ENCODE measurements at places on chromosomes 6 and 20.

DNA sequence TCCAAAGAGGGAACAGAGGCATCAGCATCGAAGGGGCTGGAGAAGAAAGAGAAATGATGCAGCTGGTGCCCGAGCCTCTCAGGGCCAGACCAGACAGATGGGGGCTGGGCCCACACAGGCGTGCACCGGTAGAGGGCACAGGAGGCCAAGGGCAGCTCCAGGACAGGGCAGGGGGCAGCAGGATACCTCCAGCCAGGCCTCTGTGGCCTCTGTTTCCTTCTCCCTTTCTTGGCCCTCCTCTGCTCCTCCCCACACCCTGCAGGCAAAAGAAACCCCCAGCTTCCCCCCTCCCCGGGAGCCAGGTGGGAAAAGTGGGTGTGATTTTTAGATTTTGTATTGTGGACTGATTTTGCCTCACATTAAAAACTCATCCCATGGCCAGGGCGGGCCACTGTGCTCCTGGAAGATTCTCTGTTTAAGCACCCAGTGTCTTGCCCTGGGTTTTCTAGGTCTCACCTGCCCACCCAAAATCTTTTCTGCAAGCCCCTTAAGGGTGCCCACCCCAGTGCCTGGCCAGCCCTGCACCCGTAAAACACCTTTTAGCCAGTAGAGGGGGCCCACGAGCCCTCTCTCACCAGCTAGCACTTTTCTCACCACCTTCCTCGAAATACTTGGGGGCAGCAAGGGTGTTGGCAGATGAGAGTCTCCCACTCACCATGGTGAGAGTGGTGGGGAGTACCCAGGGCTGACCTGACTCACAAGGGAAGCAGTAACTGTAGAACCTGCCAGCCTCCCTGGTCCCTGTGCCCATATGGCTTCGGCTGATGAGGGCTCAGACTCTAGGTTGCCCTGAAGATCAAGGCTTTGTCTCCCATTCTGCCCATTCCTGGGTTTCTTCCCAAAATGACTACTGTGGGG, 35.7 kb upstream of the ID1 start:
- DNase-seq = peak; percentile 57

DNA sequence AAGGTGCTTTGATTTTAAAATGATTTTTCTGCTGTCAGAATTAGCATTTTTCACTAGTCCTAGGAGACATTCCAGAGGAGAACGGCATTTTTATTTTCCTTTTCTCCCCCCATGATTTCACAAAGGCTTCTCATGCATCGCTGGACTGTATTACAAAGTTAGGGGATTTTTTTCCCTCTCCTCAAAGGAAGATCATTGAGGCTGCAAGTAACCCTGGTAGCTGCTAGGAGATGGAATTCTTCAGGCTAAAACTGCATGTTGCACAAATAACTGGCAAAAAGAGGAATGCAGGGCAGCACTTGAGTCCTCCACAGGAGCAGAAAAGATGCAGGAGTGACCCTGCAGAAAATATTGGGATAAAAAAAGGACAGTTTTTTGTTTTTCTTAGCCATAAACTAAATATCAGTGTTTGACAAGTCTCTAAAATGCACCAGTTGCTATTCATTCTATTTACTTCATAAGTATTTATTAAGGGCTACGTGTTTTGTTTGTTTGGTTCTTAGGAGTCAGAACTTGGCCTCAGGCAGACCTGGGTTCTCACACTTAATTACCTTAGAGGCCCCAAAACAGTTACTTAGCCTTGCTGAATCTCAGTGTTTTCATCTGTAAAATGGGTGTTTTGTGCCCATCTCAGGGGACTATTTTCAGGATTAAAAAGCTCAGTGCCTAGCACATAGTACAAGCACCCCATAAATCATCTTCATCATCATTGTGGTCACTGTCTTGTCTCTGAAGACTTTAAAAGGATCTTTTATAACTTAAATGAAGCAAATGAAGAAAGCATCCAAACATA, 144.5 kb upstream of the ID4 start:
- DNase-seq = peak; percentile 18

GRCh38 chr6:7978736-7979135, 68.1 kb upstream of the TXNDC5 start:
- DNase-seq = no peak

DNA sequence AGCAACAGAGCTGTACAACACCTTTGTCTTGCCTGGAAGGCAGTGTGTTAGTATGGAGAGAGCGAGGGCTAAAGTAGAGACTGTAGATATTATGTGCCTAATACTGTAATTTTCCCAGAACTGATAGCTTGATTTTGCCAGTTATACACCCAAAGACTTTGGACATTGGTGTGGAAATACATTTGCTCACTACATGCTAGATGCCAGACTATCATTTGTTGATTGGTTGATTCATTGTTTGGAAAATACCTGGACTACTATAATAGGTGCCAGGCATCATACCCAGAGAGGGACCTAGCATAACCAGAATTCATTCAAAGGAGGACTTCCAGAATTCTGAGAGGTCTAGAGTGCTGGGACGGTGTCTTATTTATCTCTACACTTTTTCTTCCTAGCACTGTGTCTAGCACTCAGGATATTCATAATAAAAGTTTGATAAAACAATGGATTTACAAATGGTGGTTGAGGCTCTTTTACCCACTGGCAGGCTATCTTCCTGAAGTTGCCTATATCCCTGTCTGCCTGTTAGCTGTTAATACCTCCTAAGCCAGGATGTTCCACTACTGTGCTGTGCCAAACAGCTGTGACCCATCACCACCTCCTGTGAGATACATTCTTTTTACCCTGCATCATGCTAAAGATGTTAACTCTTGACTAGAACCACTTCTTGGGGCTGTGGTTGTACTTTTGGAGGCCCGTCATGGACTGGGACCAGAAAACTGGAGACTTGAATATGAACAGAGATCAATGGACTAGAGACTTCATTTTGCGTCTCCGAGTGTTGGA, 72.2 kb upstream of the FUCA2 start:
- DNase-seq = no peak

GRCh38 chr20:25223765-25224720, 23.8 kb upstream of the PYGB start:
- no peak for DNase-seq

DNA sequence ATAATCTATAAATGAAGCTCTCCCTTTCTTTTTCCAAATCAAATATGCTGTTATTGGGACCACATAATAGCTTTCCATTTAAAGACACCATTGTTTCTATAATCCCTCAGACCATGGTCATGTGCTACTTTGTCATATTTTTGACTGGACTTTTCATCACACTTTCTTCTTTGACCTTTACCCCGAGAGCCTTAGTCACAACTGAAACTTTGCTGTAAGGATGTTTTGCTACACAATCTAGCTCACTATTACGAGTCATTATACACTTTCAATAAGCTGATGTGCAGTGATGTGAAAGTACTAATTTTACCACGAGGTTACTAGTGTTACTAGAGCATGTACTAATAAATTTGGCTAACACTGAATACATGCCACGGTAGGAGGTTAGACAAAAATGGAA, 367.2 kb upstream of the RUNX2 start:
- no peak for DNase-seq

GRCh38 chr6:80185492-80185891, 79.0 kb downstream of the BCKDHB start:
- DNase-seq = no peak

GRCh38 chr20:17643531-17644188, 38.4 kb downstream of the RRBP1 start:
- no peak for DNase-seq

GRCh38 chr6:38364775-38365174, 275.0 kb downstream of the BTBD9 start:
- DNase-seq = no peak

- no peak for DNase-seq
Measured at GRCh38 chr6:79034865-79035264, 43.2 kb downstream of the PHIP start.

- no peak for DNase-seq
Measured at GRCh38 chr6:159880412-159880975, 10.3 kb upstream of the MAS1 start.

GRCh38 chr6:3623451-3624249, 127.9 kb downstream of the PXDC1 start:
- no peak for DNase-seq

DNA sequence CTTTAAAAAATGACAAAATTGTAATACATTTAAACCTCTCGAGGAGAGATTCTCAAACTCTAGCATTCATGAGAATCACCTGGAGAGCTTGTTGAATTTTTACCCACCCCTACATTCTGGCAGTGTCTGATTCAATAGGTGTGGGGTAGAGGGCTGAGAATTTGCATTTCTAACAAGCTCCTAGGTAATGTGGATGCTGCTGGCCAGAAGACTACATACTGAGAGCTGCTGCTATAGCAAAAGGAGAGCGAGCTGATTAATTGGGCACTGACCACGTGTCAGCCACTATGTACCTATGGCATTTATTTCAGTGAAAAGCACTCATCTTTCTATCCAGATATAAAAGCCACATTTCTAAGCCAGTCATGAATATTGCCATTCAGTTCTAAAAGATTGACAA, 169.0 kb upstream of the NRSN1 start:
- no peak for DNase-seq

GRCh38 chr6:84772428-84773132, 8.2 kb upstream of the TBX18 start:
- no peak for DNase-seq

- no peak for DNase-seq
Measured at GRCh38 chr6:170043150-170043819, 247.6 kb downstream of the DLL1 start.

- DNase-seq = no peak
Measured at GRCh38 chr6:80742481-80742880, 636.0 kb downstream of the BCKDHB start.

GRCh38 chr6:170134031-170134470, 156.8 kb downstream of the DLL1 start:
- DNase-seq = no peak

- peak; percentile 19 for DNase-seq
Measured at GRCh38 chr6:1624058-1624850, 14.5 kb downstream of the FOXC1 start.

GRCh38 chr20:48635791-48636267, 192.0 kb downstream of the PREX1 start:
- DNase-seq = peak; percentile 81

GRCh38 chr6:95587989-95588388, 10.7 kb downstream of the MANEA start:
- no peak for DNase-seq

GRCh38 chr6:12014027-12014872, 2.1 kb downstream of the HIVEP1 start:
- DNase-seq = no peak

DNA sequence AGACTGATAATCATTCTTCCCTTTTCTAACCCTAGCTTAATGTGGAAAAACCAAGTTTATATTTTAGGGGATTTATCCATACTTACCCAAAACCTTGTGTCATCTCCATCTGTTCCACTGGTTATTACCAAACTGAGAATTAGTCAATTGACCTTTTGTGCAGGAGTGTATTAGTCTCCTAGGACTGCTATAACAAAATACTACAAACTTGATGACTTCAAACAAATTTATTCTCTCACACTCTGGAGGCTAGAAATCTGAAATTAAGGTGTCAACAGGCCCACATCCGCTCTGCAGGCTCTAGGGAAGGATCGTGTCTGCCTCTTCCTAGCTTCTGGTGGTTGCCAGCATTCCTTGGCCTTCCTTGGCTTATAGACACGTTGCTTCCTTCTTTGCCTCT, 12.7 kb upstream of the GMDS start:
- DNase-seq = no peak

DNA sequence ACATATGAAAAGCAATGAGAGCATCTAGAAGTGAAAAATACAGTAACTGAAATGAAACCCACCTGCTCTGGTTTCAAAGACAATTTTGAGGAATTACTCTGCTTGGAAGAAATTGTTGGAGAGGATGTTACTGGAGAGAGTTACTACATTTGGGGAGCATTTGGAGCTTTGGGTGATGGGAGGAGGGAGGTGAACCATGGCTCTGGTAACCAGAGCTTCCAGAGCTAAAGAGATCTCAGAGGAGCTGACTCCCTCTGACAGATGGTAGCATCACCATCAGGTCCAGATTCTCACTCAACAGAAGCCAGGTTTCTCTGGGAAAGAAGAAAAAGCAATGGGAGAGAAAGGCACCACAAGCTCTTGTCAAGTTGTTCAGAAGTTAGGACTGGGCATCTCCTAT, 42.2 kb upstream of the SMAP1 start:
- no peak for DNase-seq

DNA sequence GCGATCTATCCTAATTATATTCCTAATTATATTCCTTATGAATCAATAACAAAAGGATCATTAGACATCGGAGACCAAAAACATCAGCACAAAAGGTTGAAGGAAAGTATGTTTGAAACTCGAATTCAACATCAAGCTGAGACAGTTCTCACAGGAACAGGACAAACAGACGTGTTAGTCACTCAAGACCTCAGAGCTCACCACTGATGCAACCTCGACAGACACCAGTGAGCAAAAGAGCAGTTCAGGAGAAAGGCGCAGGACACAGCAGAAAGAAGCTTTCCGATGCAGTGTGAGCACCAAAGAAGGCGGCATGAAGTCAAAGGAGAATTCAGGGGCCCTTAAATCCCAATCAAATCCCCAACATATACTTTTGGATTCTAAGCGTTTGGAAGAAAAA, 6.3 kb upstream of the RAMACL start:
- DNase-seq = no peak

DNA sequence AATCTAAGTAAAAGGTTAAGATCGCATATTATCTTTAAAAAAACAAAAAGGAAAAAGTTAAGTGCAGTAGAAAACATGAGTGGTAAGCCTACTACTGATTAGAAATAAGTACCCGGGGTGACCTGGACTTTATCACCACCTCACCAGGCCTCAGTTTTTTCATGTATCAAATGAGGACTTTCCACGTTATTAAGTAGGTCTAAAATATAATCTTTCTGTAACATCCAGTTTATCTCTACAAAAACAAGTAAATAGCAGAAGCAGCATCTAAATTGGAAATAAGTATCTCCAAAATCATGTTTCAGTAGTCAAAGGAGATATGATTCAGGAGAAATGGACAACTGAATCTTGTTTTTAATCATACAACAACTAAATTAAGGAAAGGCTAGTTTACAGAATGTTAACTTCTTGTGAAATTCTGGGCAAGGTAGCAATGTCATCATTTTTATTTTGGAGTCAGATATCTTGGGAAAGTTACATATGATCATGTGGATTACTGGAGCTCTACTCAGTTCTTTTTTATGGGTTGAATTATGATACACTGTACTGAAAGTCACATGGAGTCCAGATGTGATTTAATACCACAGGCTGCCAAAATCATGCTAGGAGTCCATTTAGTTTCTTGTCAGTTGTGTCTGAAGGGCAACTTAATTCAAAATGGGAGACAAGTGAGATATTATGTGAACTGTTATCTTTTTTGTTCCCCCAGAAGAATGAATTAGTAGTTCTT, 114.7 kb upstream of the PRL start:
- no peak for DNase-seq

GRCh38 chr6:148074738-148075137, 267.9 kb upstream of the SASH1 start:
- no peak for DNase-seq

- DNase-seq = no peak
Measured at GRCh38 chr6:26257272-26257671, 107.7 kb upstream of the BTN3A2 start.

DNA sequence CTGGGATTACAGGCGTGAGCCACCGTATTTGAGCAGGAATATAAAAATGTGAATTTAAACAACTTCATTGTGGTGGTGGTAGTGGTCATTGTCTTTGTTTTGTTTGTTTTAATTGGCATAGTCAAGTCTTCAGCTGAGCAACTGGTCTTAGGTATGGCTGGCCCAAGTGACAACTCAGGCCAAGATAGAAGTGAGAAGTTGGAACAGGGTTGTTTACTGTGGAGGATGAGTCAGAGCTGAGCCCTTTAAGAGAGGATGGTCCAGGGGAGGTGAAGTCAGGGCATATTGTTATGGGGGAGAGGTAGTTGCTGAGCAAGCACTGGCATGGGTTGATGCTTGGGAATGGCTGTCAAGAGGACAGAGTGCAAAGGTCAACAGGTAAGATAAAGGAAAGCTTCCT, 308.2 kb downstream of the FARS2 start:
- no peak for DNase-seq
